ENCODE measurements at places on chromosomes 3 and 15.

- no peak for DNase-seq
Measured at GRCh38 chr3:44226573-44226972, 15.1 kb upstream of the TOPAZ1 start.

GRCh38 chr3:151318991-151319390 is 2.4 kb upstream of the GPR87 start:
- DNase-seq, result no peak

- no peak for DNase-seq
Measured at GRCh38 chr15:58463815-58464650, 32.2 kb downstream of the LIPC start.

DNA sequence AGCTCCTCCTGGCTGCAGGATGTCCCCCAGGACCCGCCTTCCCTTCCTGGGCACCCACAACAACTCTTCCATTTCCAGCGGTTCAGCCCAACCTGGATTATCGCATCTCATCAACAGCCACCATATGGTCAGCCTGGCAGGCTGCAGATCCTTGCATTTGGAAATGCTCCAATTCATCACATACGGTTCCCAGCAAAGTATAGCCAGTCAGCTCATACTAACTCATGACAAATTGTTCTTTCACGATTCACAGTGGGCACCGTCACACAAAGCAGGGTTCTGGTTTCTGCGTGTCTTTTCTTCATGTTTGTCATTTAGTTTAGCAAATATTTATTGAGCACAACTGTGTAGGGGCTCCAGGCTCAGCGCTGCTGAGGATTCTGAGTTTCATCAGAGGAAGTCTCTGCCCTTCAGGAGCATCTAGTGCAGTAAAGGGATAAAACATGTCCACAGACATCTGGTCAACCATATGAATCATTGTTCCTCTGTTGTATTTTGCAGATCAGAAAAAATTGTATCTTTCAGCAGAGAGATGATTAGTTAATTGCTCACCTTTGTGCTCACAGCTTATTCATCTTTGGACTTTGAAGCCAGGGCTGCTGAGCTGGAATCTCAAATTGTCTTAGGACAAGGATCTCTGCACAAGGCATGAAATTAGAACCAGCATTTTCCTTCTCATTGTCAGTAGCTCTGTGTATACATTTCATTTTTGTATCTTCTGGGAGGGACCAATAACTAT is 125.1 kb downstream of the GABRG3 start:
- no peak for DNase-seq

- no peak for DNase-seq
Measured at GRCh38 chr3:136819392-136819730, 435 bp downstream of the SLC35G2 start.

DNA sequence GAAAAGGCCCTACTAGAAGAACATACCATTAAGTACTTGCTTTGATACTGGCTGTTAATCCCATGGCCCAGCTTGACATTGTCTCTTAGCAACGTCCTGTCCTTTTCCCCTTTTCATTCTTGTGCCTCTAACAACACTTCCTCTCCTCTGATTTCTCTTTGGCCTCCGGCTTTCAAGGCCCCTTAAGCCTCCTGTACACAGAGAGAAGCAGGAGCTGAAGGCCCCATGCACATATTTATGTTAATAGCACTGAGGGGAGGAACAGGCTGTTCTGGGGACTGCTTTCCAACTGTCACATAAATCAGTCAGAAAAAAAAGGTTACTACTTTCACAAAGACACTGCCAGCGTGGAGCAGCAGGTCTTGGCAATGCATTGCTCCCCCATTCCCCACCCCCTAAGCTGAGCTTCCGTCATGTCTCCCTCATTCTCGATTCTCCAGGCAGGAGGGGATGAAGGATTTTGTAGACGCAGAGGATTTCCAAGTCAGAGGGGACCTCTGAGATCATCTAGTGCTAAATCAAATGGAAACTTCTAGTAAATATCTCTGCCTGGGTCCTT is 257.4 kb upstream of the ADAMTS9 start:
- DNase-seq, result no peak

DNA sequence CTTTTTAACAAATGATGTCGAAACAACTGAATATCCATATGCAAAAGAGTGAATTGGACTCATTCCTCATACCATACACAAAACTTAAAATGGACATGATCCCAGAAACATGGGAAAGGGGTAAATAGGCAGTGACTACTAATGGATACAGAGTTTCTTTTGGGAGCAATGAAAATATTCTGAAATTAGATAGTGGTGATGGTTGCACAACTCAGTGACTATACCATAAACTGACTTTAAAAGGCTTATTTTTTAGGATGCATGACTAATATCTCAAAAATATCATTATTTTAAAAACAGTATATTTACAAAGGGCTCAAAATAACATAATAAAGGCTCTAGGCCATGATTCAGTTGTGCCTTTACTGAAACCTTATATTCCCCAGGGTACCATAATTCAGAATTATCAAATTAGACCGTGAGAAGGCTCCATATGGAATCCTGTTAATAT is 16.3 kb upstream of the ATP13A3 start:
- no peak for DNase-seq

DNA sequence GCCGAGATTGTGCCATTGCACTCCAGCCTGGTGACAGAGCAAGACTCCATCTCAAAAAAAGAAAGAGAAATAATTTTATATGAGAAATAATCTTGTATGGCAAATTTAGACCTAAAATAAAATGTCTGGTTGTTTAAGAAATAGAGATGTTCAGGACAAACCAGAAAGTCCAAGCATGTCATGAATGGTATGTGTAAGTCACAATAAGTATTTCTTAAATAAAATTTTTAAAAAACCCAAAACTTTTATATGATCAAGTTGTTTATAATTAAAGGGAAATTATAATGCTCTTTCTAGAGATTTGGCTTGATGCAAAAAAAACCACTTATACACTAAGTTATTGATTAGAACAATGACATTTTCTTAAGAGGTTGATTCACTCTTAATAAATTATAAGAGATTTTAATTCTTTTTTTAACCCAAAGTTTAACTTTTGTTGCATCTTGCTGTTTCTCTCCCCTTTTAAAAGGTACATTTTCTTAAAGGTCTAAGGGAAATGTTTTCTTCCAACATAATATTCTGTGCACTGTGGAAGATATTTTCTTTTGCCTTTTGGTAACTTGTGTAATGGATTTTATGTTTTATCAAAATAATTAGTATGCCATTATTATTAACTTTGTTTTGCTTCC is 105.7 kb downstream of the RTP4 start:
- no peak for DNase-seq

DNA sequence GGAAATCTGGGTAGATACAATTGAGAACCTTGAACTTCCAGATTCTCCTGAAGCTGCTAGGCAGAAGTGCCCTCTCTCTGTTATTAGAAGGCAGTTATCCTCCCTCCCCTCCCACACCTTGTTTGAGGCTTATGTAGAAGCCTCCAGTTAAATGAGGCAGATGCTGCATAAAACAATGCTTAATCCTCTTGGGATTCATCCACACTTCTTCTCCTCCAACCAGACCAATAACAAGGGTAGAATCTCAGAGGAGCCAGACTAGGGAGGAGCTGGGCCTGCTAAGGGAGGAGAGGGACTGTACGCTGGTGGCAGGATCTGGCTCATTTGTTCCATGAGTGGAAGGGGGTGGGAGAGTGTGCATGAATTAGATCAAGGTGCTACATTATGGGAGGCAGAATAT is 88.3 kb upstream of the PRR23C start:
- DNase-seq, result no peak

DNA sequence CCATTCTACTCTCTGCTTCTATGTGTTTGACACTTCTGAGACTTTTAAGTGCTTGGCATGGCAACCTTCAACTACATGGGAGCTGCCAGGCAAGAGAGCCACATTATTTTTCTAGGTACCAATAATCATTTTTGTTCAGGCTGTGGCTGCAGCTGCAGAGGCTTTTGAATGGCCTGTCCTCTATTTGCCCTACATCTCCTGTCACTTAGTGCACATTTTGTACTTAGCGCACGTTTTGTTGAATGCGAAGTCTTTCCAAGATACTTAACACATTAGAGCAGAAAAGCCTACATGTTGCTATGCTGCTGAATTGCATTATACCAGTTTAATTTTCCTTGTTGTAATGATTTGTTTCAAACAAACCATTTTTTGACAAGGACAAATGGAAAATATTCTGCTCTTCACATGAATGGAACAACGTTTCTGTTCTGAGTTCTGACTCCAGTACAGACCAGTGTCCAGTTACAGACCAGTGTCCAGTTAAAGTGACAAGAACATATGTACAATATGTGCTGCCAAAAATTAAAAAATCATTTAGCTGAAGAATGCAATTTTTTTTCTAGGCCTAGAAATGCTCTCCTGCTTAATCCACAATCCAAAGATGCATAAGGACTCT is 113.9 kb downstream of the ABI3BP start:
- no peak for DNase-seq
